ENCODE measurements at places on chromosomes 16 and 17. TPM values are rescaled to one million over a fixed set of nuclear protein-coding genes. Genes with fewer than 3 reads are reported as not detected.
A peak's percentile ranks its signal among the peaks of the same experiment; 100 is the strongest.

DNA sequence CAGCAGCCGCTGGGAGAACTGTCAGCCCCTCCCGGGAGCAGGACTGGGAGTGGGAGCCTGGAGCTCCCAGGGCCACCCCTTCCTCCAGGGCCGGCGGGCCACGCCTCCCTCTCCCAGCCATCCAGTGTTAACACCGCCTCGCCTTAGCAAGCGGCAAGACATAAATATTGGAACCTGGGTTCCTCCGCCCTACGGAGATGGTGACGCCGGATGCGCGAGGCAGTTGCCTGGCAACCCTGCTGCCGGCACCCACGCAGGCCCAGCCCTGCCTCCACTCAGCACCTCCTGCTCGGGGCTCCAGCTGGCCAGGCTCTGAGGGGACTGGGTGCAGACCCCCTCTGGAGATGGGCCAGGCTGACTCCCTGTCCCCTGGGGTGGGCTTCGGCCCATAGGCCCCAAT, 27.4 kb upstream of the CACNA1H start:
- DNase-seq = peak; percentile 90

GRCh38 chr16:68360547-68360946, 49.7 kb downstream of the PRMT7 start:
- no peak for DNase-seq

GRCh38 chr17:50917418-50917743, 51.2 kb upstream of the TOB1 start:
- peak; percentile 28 for DNase-seq

DNA sequence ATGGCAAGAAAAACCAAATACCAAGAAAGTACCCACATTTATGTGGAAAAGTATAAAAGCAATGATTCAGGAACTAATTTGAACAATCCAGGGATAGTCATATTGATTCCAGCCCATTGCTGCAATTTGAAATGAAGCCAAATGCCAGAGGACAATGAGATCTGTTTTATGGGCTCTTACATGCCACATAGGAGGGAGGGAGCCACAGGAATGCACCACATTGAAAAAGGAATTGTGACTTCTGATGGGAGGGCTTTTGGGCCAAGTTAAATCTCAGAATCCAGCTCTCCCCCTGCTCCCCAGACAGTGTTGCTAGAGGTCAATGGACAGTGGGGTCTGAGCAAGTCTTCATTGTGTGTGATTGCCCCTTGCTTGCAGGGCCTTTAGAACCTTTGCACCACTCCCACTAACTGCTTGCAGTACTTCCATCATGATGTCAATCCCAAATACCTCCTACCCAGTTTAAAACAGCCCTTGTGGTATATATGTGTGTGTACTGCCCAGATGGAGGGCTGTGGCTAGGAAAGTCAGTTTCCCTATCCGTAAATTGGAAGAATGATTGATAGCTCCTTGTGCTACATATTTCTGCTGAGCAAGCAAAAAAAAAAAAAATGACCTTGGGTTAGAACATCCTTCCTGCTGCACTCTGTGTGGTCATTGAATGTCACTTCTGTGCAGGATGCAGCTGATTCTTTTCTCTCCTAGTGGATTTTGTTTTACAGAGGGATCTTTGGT, 406.8 kb downstream of the UTP18 start:
- no peak for DNase-seq

GRCh38 chr16:2720719-2721633, 952 bp upstream of the PRSS27 start:
- peak; percentile 88 for DNase-seq

DNA sequence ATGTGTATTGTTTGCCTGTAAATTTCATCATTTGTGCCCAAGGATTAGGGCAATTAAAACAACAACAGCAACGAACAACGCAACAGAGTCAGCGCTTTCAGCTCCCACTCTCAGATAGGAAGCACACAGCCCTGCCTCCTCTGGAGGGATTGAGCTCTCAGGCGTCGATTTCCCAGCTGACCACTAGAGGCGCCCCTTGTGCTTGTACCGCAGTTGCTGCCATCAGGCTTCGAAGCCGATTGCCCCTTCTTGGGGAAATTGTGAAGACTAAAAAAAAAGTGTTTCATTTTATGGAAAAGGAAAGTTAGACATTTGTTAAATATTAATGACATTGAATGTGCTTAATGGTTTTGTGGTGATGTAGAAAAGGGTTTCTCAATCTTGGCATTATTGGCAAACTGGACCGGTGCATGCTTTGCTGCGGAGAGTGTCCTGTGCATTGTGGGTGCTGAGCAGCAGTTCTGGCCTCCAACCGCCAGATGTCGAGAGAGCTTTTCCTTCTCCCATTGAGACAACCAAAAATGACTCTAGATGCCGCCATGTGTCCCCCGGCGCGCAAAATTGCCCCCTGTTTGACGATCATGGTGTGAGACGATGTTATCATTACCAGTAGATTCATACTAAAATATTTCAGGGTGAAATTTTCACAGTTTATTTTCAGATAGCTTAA, 650.4 kb upstream of the RBFOX1 start:
- DNase-seq = peak; percentile 38

- peak; percentile 100 for DNase-seq
Observed at GRCh38 chr17:5486206-5487124, at the start of gene MIS12. Gene MIS12 (plus strand): TSS chr17:5486566. CDS start chr17:5488863, 2,297 bp downstream.

DNA sequence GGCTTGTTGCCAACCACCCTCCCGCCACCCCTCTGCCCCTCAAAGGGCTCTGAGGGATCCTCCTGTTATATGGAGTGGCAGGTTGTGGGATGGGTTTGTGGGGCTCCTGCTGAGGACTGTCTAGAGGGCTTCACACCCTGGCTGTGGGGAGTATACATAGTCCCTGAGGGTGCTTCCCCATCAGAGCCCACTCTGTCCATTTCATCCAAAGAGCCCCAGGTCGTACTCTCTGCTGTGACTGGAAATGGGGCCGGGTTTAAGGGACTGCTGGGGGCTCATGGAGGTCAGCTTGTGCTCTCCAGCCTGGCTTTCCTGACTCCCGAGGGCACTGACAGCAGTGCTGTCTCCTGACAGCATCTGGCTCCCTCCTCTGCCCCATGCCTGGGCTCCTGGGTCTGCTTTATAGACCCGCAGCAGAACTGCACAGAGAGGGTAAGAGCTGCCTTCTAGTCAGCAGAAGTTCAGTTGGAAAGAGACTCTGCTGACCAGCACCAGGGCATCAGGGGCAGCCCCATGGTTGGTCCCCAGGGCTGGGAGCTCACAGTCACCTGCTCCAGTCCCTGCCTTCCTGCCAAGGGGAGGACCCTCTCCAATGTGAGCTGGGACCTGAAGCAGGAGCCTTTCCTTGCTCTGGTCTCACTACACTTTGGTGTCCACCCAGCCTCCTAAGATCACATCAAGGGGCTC, 17.8 kb upstream of the TNS4 start:
- no peak for DNase-seq

- no peak for DNase-seq
Observed at GRCh38 chr16:57764341-57765159, 29.0 kb downstream of the KATNB1 start.

DNA sequence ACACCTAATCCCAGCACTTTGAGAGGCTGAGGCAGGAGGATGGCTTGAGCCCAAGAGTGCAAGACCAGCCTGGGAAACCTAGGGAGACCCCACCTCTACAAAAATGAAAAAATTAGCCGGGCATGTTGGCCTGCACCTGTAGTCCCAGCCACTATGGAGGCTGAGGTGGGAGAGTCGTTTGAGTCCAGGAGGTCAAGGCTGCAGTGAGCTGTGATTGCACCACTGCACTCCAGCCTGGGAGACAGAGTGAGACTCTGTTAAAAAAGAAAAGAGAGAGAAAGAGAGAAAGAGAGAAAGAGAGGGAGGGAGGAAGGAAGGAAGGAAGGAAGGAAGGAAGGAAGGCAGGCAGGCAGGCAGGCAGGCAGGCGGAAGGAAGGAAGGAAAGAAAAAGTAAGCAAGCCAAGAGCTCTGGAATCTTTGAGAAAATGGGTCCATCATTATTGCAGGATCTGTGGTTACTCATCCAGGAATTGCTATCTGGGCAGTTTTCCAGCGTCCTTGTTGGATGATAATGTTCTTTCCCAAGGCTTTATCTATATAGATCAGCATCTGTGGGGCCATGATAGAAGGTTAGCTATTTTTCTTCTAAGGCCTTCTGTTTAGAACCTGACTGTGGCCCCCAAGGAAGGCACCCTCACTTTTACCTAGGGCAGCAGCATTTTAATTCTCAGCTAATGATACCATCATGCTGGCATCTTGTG, 533.2 kb upstream of the CDH5 start:
- DNase-seq = no peak

GRCh38 chr17:51258756-51259563, 889 bp downstream of the MBTD1 start:
- peak; percentile 26 for DNase-seq

- no peak for DNase-seq
Observed at GRCh38 chr16:8788578-8789172, 8.8 kb downstream of the TMEM186 start.

- DNase-seq = no peak
Observed at GRCh38 chr17:55407641-55408566, 13.7 kb downstream of the MMD start.

DNA sequence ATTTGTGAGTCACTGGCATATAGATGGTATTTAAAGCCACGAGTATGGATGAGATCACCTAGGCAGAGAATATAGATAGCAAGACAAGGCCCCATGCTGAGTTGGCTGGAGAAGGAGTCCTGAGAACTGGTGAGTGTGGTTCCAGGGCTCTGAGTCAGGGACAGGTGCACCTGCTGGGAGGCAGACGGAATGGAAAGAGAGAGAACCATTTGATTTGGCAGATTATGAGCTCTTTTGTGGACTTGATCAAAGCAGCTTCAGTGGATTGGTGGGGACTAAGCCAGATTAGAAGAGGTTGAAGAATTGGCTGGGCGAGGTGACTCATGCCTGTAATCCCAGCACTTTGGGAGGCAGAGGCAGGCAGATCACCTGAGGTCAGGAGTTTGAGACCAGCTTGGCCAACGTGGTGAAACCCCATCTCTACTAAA, 4.3 kb upstream of the C16orf92 start:
- no peak for DNase-seq

DNA sequence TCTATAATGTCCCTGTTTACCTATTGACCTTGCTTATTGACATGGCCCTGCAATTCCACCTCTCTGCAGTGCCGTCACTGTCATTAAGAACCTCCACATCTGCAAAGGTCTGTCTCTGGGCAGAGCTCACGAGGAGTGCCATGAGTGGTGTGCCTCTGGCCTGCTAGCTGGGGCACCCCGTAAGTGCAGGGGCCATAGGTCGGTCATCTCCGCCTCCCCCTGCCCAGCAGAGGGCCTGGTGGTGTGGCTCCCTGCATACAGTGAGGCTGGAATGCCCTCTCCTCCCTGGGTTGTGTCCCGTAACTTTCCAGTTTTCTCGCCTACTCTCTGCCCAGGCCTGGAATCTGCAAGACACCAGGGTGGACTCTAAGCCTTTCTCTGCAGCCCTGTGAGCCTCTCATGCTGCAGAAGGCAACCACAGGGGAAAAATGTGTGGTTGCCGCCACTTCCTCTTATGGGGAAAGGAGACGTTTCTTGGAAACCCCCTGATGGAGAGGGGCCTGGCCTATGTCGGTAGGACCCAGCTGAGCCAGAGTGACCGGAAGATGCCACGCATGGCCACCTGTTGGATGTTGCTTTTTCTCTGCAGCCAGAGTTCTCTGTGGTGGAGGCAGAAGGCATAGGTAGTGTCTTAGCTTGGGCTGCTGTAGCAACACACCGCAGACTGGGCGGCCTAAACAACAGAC, 2.7 kb upstream of the SNX20 start:
- no peak for DNase-seq

DNA sequence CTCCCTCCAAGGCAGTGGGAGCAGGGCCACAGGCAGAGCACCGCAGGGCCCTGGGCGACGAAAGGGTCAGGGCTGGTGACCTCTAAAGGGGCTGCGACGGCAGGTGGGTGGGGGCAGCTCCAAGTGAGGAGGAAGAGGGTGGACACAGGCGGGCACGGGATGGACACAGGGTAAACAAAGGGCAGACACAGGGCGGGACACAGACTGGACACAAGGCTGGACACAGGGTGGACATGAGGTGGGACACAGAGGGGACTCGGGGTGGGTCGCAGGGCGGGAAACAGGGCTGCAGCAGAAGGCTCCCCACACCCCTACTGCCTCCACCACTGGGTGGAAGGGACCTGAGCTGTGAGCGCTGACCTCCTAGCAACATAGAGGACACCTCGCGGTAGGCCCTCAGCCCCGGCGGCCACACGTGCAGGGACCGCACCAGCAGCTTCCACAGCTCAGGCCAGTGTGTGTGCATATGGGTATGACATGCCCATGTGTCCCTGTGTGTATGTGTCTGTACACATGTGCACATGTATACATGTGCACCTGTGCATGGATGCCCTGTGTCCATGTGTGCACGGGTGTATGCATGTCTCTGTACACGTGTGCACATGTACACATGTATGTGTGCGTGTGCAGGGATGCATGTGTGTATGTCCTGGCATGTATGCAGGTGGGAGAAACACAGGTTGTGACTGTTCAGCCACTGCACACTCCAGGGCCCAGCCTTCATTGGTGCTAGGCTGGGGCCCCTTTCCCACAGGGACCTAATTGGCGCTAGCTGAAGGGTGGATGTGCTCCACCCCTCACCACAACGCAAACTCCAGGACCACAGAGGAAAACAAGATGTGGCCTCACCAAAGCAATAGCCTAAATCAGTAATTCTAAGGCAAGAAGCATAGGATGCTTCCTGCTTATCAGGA, 7.6 kb downstream of the LMF1 start:
- DNase-seq = no peak

GRCh38 chr16:58413359-58413758, 21.1 kb downstream of the GINS3 start:
- DNase-seq = no peak

DNA sequence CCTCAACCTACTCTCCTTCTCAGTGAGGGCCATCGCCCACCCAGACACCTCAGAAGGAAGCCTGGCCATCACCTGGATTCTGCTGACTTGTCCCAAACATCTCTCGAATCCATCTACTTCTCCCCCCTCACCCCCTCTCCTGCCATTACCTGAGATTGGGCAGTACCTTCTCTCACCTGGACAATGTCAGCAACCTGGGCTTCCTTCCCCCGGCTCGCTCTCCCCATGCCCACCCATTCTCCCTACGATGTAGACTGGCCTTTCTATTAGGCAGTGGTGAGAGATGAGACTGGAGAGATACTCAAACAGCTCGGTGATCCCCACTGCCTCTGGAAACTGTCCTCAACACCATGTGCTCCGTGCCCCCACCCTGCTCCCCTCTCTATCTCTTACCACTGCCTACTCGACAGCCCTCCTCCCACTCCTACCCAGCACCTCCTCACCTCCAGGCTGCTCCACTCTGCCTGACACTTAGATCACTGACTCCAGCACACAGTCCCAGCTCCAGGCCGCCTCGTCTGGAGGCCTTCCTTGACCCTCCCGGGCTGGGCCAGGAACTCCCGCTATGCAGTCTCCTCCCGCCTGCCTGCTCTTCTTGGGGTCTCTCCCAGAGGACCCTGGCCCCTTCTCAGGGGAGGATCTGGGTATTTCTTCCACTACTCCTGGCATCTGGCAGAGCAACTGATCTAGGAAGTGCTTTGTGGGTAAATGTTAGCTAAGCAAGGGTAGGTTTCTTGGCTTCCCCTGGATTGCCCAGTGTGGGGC, 235.8 kb upstream of the NLRP1 start:
- DNase-seq = no peak

Gene LYRM9
- polyA plus RNA-seq = 19.9 TPM

Gene CMTM1
- polyA plus RNA-seq = 1.1 TPM

Gene FOXJ1
- 2.4 TPM for polyA plus RNA-seq

Gene CDH1
- polyA plus RNA-seq = 148 TPM

Gene FTSJ3
- polyA plus RNA-seq = 29.5 TPM

Gene TSC2
- polyA plus RNA-seq = 72.7 TPM
